ENCODE measurements at places on chromosomes 16 and 17.

GRCh38 chr16:83666449-83666848 is 141.3 kb upstream of the HSBP1 start:
- H3K27ac ChIP-seq, result no peak overlapping the region
- no peaks in the 10 kb centered on the region for H3K4me1 ChIP-seq
- H3K27me3 ChIP-seq, result no peaks in the 10 kb centered on the region
- no peaks in the 10 kb centered on the region for H3K36me3 ChIP-seq
- DNase-seq, result no peak

GRCh38 chr17:60481604-60482003 is 44.4 kb downstream of the APPBP2 start:
- H3K27ac ChIP-seq, result no peak overlapping the region
- no peaks in the 10 kb centered on the region for H3K36me3 ChIP-seq
- no peak overlapping the region for H3K4me3 ChIP-seq
- H3K27me3 ChIP-seq, result no peaks in the 10 kb centered on the region
- DNase-seq, result no peak

- no peaks in the 10 kb centered on the region for H3K36me3 ChIP-seq
- no peak overlapping the region for H3K4me3 ChIP-seq
These were observed 25.0 kb upstream of the KCNJ16 start for GRCh38 chr17:70049801-70050591.

GRCh38 chr16:10250137-10250828 is 68.1 kb upstream of the GRIN2A start:
- peaks cover 3% of the 10 kb centered on the region for H3K27me3 ChIP-seq
- no peaks in the 10 kb centered on the region for H3K4me1 ChIP-seq
- no peaks in the 10 kb centered on the region for H3K36me3 ChIP-seq
- H3K27ac ChIP-seq, result no peak overlapping the region
- DNase-seq, result no peak

- DNase-seq, result peak; percentile 59
- H3K27ac ChIP-seq, result peak overlapping the region; percentile 72
- H3K4me3 ChIP-seq, result peak overlapping the region; percentile 22
- H3K27me3 ChIP-seq, result no peaks in the 10 kb centered on the region
These were observed 197.7 kb upstream of the CIBAR2 start for GRCh38 chr16:85309656-85310587.

DNA sequence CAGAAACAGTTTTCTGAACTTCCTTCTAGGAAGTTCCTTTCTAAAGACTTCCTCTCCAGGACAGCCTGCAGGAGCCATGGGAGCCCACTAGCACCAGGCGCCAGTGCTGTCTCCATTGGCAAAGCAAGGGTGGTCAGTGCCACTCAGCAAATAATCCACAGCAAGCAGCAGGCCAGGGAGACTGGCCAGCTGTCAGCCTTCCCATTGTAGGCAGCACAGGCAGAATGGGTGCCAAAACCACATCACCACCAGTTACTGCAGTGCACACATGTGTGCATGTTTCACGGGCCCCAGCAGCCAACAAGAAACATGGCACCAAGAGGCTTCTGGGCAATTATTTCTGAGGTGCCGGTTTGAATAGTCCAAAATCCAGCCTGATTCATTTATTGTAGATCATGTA is 26.7 kb downstream of the DNASE1 start:
- DNase-seq, result no peak
- no peaks in the 10 kb centered on the region for H3K27me3 ChIP-seq
- no peaks in the 10 kb centered on the region for H3K4me1 ChIP-seq
- no peak overlapping the region for H3K27ac ChIP-seq
- H3K4me3 ChIP-seq, result no peak overlapping the region
- H3K36me3 ChIP-seq, result peaks cover 69% of the 10 kb centered on the region

DNA sequence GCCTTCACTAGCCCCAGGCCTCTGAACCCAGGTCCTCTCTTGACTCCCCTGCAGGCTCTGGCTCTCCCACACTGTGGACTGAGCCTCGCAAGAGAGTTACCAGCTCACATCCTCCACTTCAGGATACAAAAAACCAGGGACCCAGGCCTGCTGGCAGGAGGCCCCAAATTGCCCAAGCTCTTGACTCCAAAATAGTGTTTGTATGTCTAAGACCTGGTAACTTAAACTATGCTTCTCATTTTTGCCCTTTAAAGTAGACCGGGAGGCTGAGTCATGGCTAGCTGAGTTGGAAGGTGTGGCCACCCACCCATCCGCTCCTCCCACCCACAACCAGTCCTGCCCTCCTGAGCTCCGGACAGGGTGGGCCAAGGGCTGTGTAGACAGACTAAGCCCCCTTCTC is 250.0 kb downstream of the SOX9 start:
- no peaks in the 10 kb centered on the region for H3K27me3 ChIP-seq
- H3K36me3 ChIP-seq, result no peaks in the 10 kb centered on the region
- no peak overlapping the region for H3K4me3 ChIP-seq
- no peak overlapping the region for H3K27ac ChIP-seq

Data from CD4-positive, alpha-beta T cell (primary cell).